ENCODE measurements at places on chromosomes 1 and 21.

- DNase-seq = no peak
Observed at GRCh38 chr1:22249928-22250680, 107.2 kb upstream of the WNT4 start.

- no peak for DNase-seq
Observed at GRCh38 chr1:205502111-205502810, 2.2 kb upstream of the CDK18 start.

DNA sequence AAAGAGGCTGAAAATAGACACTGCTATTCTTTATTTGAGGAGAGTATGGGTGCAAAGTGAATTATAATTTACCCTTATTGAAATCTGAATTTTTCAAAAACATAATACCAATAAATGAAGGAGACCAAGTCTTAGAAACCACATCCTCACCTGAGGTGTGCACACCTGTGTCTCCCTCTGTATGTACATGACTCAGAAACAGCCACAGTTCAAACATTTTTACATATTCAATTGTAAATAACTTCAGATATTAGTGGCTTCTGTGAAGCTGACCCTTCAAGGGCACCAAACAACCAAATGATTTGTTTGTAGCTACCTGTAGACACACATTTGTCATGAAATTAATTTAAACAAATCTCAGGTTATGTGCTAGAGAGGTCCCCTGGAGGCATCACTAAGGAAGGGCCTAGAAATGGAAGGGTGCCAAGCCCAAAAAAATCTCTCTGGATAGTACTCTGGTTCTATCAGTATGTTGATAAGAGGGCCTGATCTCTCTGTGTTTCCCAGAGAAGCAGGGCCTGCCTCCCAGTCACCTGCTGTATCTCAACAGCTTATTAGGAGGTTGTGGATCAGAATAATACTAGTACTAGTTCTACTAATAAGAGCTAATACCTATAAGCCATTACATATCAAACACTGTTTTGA lies 28.1 kb downstream of the ERI3 start:
- no peak for DNase-seq

- DNase-seq = no peak
Observed at GRCh38 chr1:14140831-14141401, 440.9 kb downstream of the PRDM2 start.

GRCh38 chr1:6694121-6694713 lies 7.4 kb downstream of the DNAJC11 start:
- no peak for DNase-seq

DNA sequence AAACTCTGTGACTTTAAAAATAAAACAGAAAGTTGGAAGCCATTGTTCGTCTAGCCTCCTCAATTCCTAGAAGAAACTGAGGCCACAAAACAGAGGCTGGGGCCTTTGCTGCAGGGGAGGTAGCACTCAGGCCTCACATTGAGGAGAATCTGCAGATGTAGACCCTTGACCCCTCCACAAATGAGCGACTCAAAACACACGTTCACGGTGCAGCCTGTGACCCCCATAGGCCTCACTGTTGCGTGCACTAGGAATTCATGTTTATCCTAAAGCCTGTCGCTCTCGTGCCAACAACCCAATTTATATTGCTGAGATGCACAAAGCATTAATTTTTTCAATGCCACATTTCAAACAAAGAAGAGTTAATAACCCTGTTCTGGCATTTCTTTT lies 5.6 kb downstream of the TMEM51 start:
- DNase-seq = no peak

DNA sequence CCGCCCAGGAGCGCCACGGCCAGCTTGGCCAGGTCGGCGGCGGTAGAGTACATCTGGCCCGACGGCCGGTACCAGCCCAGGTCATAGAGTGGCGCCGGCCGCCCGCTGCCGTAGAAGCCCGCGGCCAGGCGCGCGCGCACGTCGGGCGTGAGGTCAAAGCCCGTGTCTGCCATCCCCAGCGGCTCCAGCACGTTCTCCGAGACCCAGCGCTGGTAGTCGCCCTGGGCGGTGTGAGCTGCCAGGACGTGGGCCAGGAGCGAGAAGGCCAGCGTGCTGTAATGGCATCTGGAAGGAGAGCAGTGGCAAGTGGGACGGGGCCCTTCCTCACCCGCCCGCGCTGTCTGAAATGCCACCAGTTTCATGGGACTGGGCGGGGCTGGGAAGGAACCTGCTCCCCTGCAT lies 18.9 kb downstream of the LACTBL1 start:
- DNase-seq = no peak

DNA sequence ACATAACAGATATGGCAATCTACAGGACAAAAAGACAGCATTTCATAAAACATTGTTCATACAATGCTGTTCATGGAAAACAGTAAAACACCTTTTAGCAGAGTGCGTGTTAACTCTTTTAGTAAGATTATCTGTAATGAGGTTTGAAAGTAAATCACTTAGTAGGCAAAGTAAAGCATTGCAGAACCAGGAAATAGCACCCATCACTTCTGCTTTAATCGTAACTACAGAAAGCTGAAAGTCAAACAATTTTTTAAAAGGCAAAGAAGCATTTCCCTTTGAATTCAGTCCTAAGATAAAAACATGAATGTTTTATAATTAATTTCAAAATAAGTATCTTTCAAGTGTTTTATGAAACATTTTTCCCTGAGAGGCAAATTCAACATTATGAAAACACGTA lies 63.3 kb upstream of the RNF11 start:
- no peak for DNase-seq

DNA sequence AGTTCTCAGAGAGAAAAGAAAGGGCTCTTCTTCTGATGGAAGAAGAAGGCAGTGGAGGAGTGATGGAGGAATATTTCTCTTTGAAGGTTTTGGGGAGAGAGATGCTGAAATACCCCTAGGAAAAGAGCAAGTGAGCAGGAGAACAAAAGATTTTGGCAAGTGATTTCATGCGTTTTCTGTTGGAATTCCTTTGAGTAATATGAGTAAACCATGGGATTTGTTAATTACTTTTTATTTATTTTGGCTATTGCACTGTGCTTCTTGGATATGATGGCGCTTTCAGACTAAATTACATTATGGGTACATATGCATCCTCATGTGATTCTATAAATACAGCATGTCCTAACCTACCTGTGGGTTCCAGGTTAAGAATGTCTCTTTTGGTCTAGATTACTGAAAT lies 210.1 kb upstream of the PTGFR start:
- DNase-seq = no peak

DNA sequence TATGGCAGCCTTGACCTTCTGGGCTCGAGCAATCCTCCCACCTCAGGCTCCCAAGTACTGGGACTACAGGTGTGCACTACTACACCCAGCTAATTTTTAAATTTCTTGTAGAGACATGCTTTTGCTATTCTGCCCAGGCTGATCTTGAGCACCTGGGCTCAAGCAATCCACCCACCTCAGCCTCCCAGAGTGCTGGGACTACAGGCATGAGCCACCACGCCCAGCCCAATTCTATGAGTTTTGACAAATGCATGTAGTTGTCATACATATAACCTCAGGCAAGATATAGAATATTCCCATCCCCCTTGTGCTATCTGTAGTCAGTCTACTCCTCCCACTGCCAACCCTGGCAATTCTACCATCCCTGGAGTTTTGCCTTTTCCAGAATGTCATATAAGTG lies 38.7 kb upstream of the TTC22 start:
- no peak for DNase-seq

DNA sequence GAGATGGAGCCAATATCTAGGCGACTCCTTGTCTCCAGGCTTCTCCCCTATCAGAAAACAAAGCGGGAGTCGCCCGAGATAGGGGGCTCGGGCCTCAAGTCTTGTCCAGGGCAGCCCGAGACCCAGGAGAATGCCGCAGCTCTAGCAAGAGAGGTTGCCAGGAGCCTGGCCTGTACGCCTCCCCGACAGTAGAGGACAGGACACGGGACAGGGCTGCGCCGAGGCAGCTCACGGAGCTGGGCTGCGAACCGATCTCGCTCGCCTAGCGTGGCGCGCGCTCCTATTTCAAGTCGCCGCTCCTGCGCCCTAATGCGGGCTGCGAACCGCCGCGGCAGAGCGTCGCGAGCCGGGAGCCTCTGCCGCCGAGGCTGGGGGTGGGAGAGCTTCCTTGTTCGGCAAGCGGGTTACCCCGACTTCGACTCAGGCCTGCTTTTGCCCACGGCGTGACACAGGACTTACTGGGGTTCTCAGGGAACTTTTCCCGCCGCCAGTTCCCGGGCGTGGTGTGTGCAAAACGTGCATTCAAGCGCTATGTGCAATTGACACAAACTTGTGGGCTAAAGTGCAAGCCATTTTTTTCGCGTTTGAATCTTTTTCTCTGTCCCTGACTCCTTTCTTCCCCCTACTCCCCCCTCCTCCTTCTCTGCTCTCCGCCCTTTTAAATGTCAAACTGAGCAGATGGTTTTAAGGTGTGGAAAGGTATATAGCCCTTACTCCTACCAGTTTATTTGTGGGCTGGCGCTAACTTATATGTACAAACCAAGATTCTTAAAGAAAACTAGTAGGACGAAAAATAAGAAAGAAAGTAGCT lies 2.4 kb upstream of the PROX1 start:
- no peak for DNase-seq

- no peak for DNase-seq
Observed at GRCh38 chr1:234875328-234875952, 253.2 kb downstream of the TOMM20 start.

- DNase-seq = no peak
Observed at GRCh38 chr21:35198982-35199732, 150.1 kb upstream of the RUNX1 start.

GRCh38 chr21:44029460-44030087 lies 17.5 kb downstream of the TRAPPC10 start:
- DNase-seq = no peak

- DNase-seq = no peak
Observed at GRCh38 chr1:114076308-114076707, 77.4 kb downstream of the SYT6 start.

DNA sequence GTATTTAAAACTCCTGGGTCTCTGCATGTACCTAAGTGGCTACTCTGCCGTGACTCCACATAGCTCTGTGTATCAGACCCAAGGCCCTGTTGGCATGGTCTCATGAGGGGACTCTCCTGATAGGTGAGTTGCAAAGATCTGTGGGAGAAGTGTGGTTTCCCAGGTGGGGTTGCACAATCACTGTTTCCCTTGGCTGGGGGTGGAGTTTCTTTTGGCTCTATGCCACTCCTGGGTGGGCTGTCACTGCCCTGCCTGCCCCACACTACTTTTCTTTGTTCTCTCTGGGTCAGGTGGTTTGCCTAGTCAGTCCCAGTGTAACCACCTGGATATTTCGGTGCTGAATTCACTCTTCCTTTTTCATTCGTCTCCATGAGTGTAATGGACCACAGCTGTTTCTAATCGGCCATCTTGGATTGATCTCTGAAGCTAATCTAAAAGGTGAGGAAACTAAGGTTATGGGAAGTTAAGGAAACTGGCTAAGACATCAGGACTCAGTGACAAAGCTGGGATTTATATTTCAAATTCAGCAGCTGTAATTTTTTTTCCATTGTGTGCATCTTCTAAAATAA lies 97.1 kb upstream of the CACYBP start:
- DNase-seq = no peak

- DNase-seq = peak; percentile 86
Observed at GRCh38 chr1:228487336-228488124, at the start of gene RNF187. TSS of gene RNF187 (plus strand) at chr1:228487382.

GRCh38 chr1:113014508-113014907 lies 58.5 kb upstream of the LRIG2 start:
- DNase-seq = no peak

GRCh38 chr1:236287757-236288619 lies 6.2 kb upstream of the ERO1B start:
- DNase-seq = no peak

DNA sequence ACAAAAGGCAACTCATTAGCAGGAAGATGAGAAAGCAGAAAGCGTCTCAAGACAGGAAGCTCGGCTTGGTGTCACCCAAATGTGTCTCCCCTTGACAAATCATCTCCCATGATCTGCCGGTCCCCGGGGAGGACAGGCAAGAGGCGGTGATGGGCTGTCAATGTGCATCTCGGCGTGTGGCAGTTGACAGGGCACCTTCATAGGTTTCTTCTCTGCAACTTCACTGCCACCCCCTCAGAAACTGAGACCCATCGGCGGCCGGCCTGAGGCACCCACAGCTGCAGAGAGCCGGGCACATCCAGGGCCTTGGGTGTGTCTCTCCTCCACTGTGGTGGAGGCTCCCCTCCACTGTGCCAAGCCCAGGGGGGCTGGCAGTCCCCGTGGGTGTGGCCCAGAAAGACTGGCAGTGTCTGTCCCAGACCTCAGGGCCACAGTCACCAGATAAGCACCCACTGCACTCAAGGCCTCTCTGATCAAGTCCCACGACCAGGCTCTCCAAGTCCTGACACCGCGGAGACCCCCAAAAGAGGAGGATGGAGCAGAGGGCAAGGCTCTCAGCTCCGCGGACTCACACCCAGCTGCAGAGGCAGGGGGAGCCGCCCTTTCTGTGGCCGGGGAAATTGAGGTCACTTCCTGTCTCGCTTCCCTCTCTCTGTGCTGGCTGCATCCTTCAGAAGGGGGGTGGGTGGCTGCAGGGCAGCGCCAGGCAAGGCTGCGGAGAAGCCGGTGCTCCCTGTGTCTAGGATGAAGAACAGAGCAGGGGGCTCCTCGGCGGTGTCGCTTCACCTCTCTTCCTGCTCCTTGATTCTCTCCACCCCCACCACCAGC lies 39.6 kb upstream of the LBR start:
- peak; percentile 70 for DNase-seq

GRCh38 chr21:40517646-40518045 lies 329.3 kb downstream of the DSCAM start:
- DNase-seq = no peak

DNA sequence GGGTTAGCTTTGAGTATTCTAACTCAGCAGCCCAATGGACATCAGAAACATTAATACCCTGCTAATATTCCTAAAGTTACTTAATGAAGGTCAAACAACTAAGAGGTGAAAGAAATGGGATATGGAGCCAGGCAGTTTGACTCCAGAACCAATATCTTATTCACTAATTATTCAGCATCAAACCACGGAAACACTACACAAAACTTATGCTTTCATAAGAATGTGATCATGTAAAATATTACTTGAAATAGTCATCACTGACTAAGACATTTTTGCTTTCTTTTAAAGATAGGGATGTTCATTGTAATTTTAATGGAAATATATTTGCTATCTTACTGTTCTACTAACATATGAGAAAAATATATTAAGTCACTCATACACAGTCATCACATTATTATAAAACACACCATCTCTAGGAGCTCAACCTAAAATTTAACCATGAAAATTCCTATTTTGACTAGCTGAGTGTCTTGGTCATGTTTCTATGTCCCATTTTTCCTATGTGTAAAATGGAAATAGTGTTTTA lies 240.9 kb downstream of the KCTD3 start:
- DNase-seq = no peak

DNA sequence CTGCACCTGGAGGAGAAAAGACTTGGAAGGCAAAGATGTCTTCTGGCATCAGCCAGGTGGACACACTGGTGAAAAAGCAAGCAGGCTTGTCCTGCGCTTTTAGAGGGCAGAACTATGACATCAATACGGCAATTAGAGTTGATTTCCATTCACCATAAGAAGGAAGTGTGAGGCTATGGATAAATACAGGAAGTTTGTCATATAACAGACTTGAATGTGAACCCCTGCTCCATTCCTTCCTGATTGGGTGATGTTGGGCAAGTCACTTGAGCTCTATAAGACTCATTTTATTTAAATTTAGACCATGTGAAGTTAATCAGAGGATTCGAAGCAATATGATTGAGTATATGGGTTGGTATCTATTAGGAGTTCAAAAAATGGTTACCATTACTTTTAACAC lies 137.8 kb downstream of the PLPP3 start:
- no peak for DNase-seq
